AG09319 (cell line): ENCODE measurements at places on chromosomes 3 and 15.
A peak's percentile ranks its signal among the peaks of the same experiment; 100 is the strongest.

DNA sequence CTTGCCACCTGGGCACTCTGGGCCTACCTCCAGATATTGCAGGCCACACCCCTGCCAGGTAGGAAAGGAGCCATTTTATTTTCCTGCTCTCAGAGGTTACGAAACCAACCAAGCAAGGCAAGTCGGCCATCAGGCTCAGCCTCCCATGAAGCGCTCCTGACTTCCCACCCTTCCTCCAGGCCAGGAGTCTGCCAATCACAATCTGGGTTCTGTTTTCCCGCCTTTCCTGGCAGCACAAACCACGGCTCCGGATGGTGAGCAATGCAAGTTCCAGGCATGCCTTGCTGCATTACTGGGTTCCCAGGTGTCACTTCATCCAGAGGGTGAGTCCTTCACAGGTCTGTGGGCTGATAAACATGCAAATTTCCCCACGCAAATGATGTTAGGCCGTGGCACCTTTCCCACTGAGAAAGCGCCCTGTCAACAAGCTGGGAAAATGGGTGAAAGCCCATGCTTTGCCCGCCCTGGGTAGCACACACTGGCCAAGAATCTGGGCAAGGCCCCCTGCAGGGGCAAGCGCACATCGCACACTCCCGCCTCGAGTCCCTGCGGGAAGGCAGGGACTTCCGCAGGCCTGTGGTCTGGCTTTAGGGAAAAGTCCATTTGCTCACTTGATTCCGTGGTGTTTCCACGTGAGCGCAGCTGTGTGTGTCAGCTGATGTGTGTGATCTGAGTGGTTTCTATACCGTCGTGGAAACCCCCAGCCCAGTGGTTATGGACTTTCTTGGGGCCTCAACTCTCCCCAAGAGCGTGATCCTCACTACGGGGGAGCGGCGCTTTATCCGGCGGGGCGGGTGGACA, 61.6 kb upstream of the RYK start:
- no peak for DNase-seq

DNA sequence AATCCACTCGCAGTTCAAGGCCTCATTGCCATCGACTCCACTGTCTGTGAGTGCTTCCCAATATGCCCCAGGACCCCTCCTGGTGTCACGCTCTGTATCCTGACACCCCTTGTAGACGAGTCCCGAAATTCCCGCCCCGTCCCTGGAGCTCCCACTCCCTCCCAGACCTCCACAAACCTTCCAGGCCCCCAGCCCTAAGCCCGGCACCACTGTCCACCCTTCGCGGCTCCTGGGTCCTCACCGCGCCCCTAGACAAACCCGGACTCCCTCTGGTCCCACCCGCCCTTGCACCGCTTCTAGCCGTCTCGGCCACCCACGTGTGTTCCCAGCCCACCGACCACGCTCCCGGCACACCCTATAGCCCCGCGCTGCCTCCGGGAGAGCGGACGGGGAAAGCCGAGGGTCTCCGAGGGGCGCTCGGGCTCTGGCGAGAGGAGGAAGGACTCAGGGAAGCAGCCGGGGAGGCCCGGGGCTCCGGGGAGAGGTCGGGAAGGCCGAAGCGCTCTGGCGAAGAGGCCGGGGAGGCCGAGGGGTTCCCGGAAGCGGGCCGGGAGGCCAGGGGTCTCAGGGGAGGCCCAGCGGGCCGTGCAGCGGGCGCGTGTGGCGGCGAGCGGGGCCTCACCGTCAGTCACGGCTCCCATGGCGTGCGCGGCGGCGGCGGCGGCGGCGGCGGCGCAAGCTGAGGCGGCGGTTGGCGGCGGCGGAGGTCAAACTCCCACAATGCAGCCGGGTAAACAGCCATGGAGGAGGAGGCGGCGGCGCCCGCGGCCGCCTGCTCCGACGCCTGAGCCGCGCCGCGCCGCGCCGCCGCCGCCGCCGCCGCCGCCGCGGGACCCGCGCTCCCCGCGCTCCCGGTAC, at the start of the genes ATXN7 and THOC7:
Gene ATXN7, plus strand, starts transcription at position 718 of the 858 bp plus-strand sequence. CDS start 48,732 bp downstream, outside the sequence.
Gene THOC7, minus strand, starts transcription at position 656 of the 858 bp plus-strand sequence. Its CDS starts 15 bp downstream, at position 641.
- DNase-seq, result no peak

- DNase-seq, result no peak
Observed at GRCh38 chr3:139571711-139572110, 32.2 kb upstream of the RBP1 start.

DNA sequence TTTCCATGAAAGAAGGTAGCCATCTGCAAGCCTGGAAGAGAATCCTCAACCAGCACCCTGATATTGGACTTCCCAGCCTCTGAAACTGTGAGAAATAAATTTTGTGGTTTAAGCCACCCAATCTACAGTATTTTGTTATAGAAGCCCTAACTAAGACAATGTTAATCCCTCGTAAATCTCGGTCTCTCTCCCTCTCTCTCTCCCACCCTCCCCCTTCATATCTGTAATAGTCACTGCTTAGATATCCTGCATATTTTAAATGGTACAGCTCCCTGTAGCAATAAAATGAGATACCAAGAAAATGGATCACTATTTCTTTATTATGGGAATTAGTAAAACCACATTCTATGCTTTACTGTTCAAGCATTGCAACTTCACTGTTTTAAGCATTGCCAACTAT, 21.0 kb upstream of the FAM174B start:
- no peak for DNase-seq

DNA sequence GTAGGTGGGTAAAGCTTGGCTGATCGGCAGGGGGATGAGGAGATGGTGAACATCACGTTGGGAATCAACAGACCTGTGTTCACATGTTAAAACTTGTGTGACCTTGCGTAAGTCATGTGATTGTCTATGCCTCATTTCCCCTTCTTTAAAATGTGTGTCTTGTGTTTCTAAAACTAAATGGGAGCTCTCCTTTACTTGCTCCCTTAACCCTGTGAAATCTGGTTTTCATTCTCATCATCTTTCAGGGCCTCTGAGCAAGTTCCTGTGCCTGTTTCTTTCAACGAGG, 29.7 kb upstream of the IREB2 start:
- no peak for DNase-seq

GRCh38 chr15:25877681-25878080, 14.6 kb upstream of the ATP10A start:
- no peak for DNase-seq

DNA sequence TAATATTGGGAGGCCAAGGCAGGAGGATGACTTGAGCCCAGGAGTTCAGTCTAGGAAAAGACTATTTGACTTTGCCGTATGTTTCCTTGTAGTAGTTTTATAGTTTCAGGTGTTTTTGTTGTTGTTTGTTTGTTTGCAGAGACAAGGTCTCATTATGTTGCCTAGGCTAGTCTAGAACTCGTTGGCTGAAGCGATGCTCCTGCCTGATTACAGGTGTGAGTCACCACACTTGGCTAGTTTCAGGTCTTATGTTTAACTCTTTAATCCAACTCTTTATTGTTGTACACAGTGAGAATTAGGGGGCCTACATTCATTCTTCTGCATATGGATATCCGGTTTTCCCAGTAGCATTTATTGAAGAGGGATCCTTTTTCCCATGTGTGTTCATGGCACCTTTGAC, 32.0 kb downstream of the FAIM start:
- DNase-seq, result no peak

DNA sequence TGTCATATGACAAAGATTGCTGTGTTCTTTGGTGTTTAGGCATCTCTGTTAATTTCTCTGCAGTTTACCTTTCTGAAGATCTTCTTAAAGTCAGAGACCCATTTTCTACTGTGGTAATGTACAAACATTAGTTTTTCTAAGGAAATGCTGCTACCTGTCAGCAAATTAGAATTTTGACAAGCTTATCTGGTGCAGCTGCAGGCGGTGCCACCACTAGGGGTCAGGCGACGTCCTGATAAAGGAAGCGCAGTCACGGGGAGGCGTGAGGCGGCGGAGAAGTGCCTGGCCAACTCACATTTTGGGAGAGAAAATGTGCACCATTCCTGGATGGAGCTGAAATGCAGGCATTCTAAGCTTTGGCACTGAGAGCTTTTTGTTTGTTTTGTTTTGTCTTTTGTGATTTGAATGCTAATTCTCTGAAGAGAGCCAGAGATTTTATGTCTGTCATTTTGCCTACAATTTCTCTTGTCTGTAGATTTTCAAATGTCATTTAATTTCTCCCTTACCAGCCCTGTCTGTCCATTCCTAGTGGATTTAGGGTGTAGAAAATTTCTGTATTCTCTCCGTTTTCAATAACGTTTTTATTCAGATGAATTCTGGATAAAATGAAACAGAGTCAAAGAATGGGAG, 24.9 kb upstream of the SIAH2 start:
- DNase-seq, result no peak

DNA sequence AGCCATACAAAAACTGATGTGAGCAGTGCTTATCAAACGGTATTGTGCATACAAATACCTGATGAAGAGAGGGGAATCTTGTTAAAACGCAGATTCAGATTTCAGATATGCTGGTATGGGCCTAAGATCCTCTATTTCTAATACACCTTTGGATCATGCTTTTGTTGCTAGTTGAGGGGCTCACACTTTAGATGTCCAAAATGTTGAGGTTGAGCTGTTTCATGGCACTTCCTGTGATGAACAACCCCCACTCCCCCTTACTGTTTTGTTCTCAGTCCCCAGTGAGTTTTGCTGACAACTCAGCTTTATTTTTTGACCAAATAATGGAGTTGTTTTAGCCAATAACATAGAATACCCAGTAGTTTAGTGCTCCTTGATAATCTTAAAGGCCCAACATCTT, 53.2 kb downstream of the ROBO2 start:
- no peak for DNase-seq

DNA sequence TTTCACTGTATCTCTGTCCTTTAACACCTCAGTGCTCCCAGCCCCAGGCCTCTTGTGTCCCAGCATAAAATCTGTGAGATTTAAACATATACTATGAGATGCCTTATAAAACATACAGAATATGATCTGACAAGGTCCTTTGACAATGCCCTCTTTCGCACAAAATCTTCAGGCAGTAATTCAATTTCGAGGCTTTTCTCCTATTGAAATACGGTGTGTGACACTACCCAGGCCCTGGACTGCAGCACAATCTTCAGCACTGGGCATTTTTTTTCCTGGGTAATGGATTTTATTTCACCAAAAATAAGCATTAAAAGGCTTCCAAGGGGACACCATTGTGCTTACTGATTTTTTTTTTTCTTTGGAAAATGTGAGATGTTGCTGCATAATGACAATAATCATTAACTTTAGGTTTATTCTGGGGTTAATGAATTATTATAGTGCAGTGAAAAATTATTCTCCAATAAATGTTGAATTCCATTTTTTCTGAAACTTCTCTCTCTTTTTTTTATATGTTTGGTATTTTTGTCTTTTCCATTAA, 40.9 kb upstream of the FAM3D start:
- DNase-seq, result no peak

DNA sequence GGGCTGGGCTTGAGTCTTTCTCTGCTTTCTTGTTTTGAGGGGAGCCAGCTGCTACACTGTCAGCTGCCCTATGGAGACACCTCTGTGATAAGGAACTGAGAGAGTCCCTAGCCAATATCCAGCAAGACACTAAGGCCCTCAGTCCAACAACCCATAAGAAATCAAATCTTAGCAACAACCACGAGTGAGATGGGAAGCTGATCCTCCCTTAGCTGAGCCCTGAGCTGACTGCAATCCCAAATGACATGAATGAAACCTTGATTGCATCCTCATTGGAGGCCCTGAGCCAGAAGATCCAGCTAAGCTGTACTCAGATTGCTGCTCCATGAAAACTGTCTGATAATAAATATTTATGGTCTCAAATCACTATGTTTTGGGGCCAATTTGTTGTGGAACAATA, 302.1 kb upstream of the MME start:
- DNase-seq, result no peak

DNA sequence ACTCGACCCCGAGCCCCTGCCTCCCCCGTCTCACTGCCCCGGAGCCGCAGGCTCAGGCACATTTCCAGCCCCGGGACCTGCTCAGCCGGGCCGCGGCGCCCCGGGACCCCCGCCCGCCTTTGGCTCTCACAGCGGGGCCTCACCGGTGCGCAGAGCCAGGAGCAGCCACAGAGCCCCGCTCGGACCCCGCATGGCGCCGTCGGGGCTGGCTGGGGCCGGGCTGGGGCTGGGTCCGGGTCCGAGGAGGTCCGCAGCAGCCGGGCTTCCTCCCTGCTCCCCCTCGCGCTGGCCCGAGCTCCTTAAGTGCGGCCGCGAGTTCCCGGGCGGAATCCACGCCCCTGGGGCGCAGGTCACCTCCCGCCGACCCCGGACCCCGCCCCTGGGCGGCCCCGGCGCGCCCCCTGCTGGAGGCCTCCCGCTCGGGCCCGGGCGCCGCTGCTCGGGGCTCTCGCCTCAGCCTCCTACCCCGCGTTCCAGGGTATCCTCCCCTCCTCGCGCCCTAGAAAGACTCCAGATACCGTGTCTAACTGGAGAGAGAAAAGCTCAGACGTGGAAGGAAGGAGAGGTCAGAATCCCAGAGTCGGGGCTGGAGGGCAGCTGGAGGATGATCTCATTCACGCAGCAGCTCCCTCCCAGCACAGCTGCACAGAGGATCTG, at the start of gene MELTF:
Gene MELTF, minus strand, starts transcription at position 307 of the 657 bp plus-strand sequence. Its CDS starts 115 bp downstream, at position 192.
- DNase-seq, result peak; percentile 11

DNA sequence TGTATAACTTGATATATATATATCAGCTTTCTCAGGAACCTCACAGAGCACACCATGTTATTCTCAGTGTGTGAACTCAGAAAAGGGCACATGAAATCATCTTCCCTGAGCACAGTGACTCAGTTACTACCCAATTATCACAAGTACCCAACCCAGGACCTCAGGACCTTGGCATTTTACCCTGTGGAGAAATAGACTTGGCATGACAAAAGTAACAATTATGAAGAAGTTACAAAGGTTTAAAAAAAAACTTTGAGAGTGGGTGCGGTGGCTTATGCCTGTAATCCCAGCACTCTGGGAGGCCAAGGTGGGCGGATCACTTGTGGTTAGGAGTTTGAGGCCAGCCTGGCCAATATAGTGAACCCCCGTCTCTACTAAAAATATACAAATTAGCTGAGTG, 52.4 kb downstream of the ONECUT1 start:
- no peak for DNase-seq

DNA sequence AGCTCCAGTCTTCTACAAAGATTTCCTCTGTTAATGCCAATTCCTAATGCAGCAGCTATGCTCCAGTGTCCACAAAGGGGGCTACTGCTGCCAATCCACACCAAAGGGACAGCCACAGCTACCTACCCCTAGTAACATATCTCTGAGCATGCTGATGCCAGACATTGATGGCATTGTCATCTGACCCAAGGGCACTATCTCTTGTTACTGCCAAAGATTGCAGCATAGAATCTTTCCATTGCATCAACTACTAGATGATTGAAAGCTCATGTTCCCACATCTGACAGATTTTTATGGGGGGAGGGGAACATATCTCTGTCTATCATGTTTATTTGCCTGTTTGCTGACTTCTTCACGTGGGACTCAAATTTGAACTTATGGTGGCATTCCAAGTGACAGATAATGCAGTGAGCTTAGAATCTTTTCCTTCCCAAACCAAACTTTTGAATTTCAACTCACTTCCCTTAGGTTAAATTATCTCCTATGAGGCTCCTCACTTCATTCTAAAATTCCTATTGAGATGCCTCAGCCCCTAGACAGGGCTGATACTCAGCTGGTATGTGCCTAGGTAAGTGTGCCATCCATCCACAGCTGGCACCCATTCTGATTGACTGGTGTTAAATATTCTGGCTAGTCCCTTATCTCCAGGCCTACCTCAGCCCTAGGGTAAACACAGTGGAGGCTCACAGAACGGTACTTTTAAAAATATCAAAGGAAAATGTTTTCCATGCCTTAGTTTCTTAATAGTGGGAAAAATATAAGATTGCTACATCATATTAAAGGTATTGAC, 100.3 kb downstream of the STRIT1 start:
- no peak for DNase-seq
